IMR-90 (cell line): ENCODE measurements at places on chromosomes 7 and 10.
A peak's percentile ranks its signal among the peaks of the same experiment; 100 is the strongest.

- DNase-seq, result no peak
These were observed 26.3 kb downstream of the ENTPD7 start for GRCh38 chr10:99685597-99685967.

GRCh38 chr7:20268824-20269223, 51.6 kb upstream of the MACC1 start:
- DNase-seq, result peak; percentile 50

DNA sequence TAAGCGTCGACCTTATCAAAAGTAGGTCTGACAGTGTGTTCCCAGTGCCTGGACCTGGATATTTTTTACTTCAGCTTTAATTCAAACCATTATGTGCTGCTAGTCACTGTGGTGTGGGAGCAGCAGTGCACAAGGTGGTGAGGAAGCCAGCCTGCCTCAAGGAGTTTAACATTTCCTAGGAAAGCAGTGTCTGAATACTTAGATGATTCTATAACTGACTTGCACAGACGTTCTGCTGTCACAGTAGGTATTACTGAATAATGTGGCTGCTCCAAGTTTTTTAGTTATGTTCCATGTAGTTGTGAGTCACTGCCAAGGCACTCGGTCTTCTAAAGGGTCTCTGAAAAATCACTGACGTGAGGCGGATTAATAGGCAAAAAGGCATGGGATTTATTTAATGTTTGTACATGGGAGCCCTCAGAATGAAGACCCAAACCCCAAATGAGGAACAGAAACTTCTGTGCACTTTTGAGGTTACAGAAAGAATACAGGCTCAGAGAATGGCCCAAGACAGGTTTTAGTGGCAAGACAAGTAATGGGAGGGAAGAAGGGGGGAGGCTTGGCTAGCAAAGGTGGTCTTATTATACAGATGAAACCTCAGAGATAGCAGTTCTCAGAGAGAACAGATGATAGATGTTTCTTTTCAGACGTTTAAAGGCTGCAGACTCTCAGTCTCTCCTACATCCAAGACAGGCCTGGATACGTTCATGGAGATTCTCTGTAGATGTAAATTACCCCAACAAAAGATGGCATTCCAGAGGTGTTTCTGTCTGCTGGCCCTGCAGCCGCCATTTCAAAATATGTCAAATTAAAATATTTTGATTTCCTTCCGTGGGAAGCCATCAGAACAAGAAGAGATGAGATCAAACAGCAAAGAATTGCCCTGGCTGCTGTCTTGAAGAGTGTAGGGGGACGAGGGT, 209.3 kb downstream of the SDK1 start:
- peak; percentile 4 for DNase-seq

DNA sequence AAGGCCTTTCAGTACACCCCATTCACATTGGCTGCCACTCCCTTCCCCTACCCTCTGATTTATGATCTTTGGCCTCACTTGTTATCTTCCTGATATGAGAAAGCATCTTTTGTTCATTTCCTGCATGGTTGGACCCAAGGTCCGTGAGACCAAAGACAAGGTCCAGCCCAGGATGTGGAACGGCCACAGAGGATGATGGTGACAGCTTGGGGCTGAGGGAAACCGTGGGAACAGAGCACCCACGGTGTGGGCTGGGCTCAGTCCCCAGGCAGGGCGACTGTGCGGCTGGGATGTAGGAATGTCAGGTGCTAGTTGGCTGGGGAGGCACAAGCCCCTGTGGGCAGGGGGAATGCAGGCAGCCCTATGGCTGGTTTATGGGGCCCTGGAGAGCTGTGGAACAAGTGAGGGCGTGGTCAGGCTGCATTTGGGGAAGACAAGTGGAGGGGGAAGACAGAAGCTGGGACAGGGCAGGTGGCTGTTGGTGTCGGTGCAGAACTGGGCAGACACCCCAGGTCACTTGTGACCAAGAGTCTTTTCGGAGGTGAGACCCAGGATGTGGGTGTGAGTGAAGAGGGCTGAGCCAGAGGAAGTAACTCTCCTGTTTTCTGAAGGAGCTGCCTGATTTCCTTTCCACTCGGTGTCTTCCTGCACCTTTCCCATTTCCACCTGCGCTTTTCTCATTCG, 51.7 kb upstream of the IGFBP3 start:
- DNase-seq, result no peak

DNA sequence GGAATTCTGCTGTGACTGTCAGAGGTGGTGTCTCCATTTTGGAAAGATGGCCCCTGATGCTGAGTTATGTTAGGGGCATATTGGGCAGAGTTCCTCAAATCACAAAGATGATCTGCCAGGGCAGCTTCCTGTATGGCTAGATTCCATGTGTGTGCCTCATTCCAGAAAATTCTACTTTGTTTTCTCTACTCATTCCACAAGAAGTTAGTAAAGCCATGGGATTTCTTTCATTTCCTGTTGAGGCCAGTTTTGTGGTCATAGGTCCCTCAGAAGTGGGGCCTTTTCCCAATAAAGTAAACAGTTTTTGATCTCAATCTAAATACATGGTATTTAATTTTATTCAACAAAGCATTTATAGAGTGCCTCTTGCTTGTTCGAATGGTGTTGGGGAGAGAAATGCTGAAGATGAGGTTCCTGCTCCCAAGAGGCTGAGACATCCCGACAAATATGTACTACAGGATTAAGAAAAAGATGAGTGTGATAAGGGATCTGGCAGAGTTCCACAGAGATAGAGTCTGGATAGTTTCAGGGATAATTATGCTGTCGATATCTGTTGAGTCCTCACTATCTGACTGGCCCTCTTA, 33.0 kb downstream of the MINDY4 start:
- peak; percentile 93 for DNase-seq

GRCh38 chr7:28674359-28674782, 262.1 kb downstream of the CREB5 start:
- DNase-seq, result peak; percentile 7

GRCh38 chr10:21497177-21497807, 28.2 kb downstream of the SKIDA1 start:
- DNase-seq, result peak; percentile 62

- peak; percentile 77 for DNase-seq
These were observed 2.8 kb downstream of the ASIC3 start for GRCh38 chr7:151051108-151051507.

GRCh38 chr7:24455813-24456525, 117.3 kb upstream of the PALS2 start:
- no peak for DNase-seq

DNA sequence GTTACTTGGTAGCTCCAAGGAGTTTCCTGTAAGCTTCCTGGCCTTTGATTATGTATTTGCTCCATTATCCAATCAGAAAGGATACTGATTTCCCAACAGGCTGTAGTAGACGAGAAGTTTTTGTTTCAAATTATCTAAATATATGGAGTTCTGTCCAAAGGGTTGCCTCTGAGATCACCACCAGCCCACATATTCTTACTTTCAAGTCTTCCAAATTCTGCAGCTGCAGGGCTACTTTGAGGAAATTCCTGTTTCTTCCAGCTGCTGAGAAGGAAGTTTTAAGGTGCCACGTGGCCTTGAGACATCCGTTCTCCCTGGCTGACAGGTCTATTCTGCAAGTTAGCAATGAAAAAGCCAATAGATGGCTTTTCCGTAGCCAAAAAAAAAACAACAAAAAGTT, 286.0 kb downstream of the TWIST1 start:
- DNase-seq, result peak; percentile 41

DNA sequence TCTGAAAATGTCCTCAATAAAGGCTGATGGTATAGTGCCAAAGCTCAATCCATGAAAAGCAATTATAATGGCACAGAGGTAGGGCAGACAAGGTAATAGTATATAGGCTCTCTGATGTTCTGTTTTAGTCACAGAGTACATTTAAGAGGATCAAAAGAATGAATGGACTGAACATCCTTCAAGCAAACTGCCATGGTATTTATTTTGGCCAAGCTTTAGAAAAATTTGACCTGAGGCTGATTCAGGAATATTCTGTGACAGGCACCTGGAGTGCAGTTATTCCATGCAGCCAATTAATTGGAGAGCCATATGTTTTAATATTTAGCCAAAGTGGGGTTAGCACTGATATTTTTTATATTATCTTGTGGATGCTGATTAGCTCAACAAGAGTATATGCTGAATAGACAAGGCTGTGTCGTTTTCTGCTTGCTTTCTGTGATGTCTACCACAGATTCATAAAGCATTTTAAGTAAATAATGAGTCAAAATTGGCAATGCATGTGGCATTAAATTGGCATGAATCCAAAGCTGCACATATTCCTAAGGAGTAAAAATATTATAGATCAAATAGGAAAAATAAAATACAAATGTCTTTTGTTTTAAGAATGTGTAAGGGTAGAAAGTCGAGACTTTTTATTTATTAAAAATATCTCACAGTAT, 177.4 kb downstream of the PCLO start:
- no peak for DNase-seq
